ENCODE measurements at places on chromosomes 1 and 21.

DNA sequence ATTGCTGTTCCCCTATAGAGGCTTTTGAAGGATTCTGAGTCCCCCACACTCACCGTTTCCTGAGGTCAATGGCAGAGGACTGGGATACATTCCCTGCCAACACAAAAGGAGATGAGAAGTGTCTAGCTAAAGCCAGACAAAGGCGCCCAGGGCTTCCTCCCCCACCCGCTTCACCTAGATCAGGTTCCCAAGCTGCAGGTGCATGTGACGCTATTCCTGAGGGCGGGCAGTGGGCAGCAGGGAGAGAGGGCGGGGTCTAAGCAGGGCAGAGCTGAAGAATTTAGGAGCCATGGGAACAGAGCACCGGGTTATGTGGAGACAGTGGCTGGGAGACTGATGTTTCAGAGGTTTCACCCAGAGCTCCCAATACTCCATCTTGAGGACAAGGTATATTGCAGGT, 6.0 kb upstream of the ARHGEF2 start:
- DNase-seq, result no peak

GRCh38 chr1:19840228-19840627, 25.1 kb upstream of the RNF186 start:
- DNase-seq, result no peak

DNA sequence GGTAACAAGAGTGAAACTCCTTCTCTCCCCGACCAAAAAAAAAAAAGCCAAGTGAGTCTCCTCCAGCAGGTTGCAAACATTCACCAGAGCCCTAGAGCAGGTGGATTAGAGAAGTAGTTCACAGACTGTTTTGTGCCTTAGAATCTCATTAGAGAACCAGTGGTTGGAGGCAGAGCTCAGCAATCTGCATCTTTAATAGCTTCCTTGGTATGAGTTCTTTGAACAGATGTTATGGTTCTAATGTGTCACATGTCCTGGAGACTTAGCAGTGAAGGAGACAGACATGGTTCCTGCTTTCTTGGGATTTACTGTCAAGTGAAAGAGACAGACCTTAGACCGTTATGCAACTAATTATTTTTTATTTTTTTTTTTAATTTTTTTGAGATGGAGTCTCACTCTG, 26.8 kb downstream of the SESN2 start:
- DNase-seq, result no peak

- DNase-seq, result no peak
These were observed 76.6 kb downstream of the NR5A2 start for GRCh38 chr1:200103966-200104583.

GRCh38 chr1:224435318-224435763, 744 bp upstream of the WDR26 start:
- peak; percentile 85 for DNase-seq

- DNase-seq, result no peak
These were observed 155.8 kb downstream of the DPYD start for GRCh38 chr1:97764991-97765390.

DNA sequence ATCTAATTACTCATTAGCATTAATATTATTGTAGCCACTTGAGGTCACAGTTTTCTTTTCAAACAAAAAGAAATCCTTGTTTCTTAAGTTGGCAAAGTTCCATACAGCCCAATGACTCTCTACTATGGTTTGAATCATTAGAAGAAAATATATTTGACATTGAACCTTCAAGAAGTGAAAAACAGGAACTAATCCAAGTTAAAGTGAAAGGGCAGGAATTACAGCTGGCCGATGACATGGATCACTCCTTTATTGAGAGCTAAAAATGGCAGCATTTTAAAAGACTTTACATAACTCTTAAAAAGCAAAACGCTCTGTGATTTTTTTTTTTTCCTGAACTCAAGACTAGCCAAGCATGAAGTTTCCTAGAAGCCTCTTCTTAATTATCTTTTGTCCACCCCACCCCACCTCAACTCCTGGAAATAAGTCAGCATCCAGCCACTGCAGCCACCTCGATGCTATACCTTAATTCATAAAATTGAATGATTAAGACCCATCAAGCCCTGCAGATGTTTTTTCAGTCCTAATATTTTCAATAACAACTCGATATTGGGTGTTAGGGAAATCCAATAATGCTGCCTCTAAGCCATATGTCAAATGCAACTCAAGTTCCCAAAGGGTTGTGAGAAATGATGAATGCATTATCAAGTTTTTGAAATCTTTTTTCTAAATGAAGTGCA, 323.1 kb downstream of the HHIPL2 start:
- DNase-seq, result no peak

DNA sequence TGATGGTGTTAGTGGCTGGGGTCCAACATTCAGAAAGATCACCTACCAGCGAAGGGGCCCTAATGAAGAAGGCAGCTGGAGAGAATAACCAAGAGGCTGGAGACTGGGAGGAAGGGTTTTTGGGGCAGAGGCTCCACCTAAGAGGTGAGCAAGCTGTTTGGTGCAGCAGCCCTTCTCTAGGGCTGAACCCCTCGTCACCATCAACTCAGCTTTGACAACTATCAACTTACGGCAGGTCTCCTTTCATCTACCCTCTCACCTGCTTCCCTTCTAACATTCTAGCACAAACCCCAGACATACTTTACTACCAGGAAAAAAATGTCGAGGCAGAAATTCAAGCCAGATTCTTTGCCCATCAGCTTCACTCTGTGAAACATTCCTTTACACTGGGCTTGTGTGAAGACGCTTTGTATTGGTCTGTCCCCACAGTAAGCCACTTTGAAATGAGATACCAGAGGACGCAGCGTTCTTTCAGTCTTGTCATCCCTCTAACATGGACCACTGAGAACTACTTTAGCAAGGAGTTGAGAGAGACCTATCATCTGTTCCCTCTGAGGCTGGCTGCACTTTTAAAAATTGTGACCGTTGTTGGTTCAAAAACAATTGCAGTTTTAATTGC, 84.6 kb downstream of the RAVER2 start:
- DNase-seq, result no peak

Data from AG04450 (cell line).